ENCODE measurements at places on chromosomes 4 and X.
A peak's percentile ranks its signal among the peaks of the same experiment; 100 is the strongest.

DNA sequence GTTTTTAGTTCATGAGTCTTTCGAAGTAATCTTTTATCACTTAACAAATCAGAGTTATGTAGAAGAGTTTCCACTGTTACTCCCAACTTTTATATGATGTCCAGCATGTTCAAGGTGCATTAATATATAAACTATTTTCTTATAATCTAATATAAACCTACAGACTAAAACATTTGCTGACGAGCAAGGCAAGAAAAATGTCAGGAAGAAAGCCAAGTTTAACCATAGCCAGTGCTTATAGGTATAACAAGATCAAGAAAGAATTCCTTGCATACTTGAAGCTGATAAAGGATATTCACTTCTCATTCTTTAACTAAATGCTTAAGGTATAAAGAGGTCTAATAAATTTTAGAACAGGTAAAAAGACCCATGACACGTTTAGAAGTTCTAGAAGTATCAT is 167.7 kb downstream of the NPNT start:
- no peak for DNase-seq

DNA sequence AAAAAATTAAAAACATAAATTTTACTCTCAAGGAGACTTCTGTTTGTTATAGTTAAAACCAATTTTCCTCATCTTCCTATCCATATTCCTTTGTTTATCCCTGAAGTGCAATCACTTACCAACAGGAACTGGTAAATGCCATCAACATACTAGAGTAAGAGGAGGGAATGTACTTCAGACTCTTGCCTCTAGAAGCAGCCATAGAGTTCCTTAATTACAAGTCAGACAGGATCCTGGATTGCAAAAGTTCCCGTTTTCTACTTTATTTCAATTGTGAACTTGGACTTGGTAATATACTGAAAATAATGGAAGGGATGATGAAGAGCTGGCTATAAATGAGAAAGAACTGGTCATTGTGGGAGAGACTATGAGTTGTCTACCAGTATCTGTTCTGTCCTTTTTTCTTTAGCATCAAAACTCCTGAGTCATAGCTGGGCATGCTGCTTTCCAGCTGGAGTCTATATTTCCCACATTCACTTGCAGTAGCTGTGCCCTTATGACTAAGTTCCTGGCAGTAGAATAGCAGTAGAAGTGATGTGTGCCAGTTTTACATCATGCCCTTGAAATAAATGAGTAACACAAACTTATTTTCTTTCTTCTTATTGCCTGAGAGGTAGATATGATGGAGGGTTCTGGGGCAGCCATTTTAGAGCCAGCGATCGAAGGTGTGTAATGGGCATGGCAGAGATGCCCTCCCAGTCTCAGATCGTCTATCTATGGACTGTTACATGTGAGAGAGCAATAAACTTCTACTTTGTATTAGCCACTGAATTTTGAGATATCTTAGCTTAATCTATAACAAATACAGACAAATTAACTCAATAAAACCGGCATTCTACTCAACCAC is 26.8 kb upstream of the SPARCL1 start:
- DNase-seq = peak; percentile 17

GRCh38 chr4:107068116-107068515 is 32.0 kb upstream of the DKK2 start:
- DNase-seq = no peak

DNA sequence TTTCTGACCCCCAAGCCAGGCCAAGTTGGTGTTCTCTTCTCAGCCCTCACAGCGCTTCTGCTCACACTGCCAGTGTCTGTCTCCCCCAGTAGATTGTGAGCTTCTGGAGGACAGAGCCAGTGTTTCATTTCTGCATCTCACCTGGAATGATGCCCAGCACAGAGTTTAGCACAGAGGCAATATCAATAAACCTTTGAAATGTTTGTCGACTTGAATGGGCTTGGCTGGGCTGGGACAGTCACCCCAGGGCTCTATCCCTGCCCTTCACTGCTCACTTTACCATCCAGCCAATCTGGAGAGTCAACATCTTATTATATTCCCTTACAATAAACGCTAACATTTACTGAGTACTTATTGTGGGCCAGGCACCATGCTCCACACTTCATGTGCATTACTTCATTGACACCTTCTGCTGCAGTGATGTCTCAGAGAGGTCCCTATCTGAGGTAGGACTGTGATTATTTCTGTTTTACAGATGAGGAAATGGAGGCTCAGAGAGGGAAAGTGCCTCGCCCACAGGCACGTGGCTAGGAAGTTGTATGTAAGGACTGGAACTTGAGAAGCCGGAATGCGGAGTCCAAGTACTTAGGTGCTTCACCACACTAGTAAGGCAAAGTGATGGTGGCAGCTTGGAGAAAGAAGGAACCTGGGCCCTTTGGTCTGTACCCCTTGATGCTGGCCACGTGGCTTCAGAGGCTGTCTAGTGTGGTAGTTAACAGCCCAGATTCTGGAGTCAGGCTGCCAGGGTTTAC is 19.5 kb downstream of the EFNB1 start:
- DNase-seq = no peak

GRCh38 chr4:126784966-126785580 is 847.7 kb upstream of the INTU start:
- no peak for DNase-seq

GRCh38 chr4:108443585-108443984 is 176.8 kb upstream of the RPL34 start:
- DNase-seq = no peak

GRCh38 chr4:80990851-80991250 is 39.7 kb upstream of the BMP3 start:
- DNase-seq = no peak

GRCh38 chrX:101360390-101360789 is 11.8 kb upstream of the TIMM8A start:
- no peak for DNase-seq

DNA sequence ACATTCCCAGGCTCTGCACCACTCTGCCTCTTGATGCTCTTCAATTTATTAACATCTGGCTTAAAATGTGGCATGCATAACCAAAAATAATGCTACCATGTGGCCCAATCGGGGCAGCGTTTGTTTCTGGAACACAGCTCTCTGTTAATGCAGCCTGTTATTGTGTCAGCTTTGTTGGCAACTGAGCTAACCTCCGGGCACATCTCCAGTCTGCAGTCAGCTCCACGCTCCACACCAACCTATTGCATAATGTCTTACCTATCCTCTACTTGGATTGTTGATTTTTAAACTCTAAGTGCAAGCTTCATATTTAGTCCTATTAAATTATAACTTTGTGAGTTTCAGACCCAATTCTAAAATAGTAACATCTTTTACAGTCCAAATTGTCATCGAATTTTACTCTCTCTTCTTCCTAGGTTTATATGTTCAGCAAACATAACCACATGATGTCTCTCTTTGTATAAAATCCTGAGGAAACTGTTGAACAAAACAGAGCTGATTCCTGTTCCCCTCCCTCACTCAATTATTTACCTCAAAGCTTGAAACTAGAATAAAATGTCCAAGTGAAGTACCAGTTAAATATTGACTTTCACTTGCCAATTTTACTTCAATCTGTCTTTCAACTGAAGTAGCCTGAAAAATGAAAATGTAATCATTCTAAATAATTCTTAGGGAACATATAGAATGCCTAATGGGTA is 92.2 kb upstream of the RAPGEF2 start:
- no peak for DNase-seq

DNA sequence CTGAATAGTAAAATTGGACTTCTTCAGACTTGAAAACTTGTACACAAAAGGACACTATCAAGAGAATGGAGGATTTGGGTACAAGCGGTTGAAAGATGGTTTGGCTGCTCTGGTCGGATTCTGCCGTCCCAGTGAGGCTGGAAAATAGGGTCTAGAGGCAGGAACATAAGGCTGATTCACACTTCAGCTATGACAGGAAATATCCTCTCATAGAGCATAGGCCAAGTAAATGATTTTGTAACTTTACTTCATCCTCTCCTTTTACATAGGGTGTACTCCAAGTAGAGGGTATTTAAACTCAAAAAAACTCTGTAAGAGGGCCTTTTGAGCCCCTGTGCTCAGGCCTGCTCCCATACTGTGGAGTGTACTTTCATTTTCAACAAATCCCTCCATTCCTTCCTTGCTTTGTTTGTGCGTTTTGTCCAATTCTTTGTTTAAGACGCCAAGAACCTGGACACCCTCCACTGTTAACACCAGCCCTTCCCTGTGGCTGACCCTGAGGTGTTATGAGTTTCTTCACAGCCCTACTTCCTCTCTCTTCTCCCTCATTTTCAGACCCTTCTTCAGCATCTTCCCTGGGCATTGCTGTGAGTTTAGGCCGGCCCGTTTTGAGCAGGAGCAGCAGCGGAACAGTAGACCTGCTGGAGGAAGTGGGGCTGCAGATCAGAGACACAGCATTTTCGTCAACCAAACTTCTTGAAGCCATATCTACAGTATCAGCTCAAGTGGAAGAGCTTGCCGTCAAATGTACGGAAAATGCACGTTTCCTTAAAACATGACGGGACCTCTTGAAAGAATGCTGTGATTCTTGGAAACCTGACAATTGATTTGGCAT is 7.2 kb downstream of the PGAM4 start:
- DNase-seq = no peak

DNA sequence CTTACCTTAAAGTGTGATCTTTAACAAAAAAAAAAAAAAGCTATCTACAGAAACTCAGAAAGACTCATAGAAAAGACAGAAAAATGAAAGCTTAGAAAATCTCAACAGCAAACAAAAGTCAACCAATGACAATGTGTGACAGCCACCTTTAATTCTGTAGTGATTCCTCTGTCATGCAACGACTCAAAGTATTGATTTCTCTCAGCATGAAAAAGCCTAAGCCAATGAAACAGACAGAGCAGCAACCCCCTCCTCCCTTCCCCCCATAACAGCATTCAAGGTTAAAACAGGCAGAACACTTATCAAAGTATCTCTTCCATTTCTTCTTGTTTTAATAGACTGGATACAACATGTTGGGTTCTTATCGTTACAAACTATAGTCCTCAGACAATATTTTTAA is 112.5 kb downstream of the MAB21L2 start:
- DNase-seq = no peak

GRCh38 chr4:118983831-118984230 is 95.2 kb downstream of the SYNPO2 start:
- no peak for DNase-seq

GRCh38 chrX:20952180-20952579 is 422.0 kb upstream of the CNKSR2 start:
- no peak for DNase-seq

GRCh38 chr4:166092797-166093290 is 219.8 kb downstream of the TLL1 start:
- DNase-seq = no peak

GRCh38 chr4:111744847-111745246 is 400.4 kb upstream of the FAM241A start:
- DNase-seq = no peak

- no peak for DNase-seq
Measured at GRCh38 chr4:98745366-98745765, 87.0 kb upstream of the TSPAN5 start.

DNA sequence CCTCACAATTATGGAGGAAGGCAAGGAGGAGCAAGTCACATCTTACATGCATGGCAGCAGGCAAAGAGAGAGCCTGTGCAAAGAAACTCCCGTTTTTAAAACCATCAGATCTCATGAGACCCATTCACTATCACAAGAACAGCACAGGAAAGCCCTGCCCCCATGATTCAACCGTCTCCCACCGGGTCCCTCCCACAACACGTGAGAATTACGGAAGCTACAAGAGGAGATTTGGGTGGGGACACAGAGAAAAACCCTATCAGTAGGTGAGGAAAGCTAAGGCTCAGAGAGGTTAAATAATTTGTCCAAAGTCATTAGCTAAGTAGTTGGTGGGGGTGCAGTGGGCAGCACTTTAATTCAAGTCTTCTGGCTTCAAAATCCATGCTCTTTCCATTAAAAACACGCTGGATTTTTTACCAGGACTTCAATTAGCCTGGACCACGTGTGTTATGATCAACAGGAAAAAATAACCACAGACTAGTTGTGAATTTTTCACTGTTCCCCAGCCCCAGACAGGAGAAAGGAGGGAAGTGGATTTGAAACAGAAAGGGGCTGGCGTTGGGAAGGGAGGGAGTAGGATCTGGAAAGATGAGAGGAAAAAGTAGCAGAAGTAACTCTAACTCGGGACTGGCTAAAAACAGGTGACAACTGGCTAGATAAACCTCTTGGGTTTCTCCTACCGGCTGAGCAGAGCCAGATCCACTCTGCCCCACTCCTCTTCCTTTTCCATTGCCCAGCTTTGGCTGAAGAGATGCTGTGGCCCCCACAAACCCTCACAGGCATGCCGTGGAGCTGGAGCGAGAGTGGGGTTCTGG is 986 bp downstream of the MTMR8 start:
- DNase-seq = no peak

DNA sequence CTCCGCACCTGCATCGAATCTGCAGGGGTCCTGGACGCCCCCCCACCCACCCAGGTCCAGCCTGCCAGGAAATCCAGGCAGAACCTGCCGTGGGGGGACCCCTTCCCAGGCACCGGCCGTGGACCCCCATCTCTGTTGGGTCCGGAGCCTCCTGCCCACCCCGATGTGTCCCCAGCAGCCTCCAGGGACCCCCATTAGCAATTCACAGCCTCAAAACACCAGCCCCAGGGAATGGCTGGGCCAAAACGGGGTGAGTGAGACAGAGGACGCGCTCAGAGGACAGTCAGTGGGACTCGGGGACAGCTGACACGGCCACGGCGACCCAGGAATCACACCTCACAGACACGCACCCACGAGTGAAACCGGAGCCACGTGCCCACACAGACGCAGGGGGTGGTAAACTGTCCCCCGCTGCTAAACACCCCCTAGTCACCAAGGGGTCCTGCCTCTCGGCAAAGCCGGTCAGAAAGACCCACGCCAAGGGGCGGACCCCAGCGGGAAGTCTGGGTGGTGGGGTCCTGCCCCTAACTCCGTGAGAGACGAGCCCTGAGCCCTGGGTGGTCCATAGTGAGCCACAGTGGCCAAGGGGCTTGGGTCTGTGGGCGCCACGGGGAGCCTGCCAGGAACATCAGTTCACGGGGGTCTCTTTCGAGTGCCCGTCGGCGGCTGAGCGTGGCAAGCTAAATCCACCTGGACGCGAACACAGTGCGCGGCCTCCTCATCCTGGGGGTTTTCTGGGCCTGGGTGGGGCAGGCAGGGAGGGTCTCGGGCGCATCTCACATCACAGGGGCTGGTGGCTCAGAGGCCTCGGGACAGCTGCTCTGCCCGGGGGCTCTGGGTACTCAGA is 126.5 kb upstream of the NKX1-1 start:
- DNase-seq = no peak

Measured in smooth muscle cell of the brain vasculature (primary cell).